Nucleus accumbens (tissue), 56 donors: ENCODE measurements at places on chromosomes 7 and 10.
A peak's percentile ranks its signal among the peaks of the same experiment; 100 is the strongest.

GRCh38 chr7:128869944-128870285, 7.3 kb downstream of the ATP6V1F start:
- no peak for DNase-seq

DNA sequence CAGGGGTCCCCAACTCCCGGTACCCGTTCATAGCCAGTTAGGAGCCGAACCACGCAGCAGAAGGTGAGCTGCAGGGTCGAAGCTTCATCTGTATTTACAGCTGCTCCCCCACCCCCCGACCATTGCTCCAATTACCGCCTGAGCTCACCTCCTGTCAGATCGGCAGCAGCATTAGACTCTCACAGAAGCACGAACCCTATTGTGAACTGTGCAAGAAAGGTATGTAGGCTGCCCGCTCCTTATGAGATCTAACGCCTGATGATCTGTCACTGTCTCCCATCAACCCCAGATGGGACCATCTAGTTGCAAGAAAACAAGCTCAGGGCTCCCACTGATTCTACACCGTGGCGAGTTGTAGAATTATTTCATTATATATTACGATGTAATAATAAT, 14.6 kb upstream of the AZGP1 start:
- no peak for DNase-seq

GRCh38 chr10:129914960-129915359, 49.1 kb downstream of the EBF3 start:
- DNase-seq = no peak

DNA sequence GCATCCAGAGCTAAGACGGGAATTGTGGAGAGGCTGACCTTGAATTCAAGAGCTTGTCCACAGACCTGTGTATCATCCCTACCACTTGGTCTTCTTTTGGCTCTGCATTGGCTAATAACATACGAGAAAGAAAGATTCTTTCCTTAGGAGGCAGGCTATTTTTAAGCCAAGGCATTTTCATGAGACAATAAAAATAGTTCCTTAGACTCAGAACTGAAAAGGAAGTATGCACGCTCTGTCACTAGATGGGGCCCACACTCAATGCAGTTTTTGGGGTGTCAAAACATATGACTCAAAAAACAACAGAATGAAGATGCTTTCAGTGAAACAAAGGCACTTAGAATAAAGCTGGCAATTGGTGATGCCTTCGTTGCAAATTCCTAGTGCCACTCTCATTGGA, 265.9 kb upstream of the DGKB start:
- DNase-seq = no peak

- peak; percentile 86 for DNase-seq
These were observed 842 bp upstream of the SKIDA1 start for GRCh38 chr10:21526188-21526859.

GRCh38 chr10:82497439-82497838, 622.4 kb downstream of the NRG3 start:
- DNase-seq = no peak

DNA sequence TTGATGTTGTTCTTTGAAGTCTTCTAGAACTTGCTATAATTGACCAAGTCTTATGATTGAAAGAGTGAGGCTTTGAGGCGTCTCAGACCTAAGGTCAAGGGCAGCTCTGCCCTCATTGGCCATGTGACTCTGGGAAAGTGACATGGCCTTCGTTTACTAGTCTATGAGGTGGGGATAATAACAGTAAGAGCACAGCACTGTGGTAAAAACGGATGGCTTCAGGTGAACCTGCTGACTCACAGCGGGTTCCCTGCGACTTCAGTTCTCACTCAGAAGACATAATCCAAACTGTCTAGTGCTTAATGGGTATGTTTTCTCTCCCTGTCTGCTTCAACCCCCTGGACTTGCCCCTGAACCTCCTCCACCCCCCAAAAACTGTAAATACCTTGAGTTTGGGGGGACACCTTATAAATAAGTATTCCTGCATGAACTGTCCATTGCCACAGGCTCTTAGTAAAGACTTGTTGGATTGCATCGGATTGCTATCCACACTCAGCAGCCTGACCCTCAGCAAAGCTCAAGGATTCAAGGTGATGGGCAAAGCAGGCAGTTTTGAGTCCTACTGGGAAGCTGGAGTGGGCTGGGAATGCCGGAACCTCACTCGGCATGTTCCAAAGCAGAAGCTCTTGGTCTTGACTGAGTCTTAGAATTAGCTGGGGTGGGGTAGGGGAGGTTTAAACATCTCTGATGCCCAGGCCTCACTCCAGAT, 304.6 kb downstream of the KLF6 start:
- DNase-seq = no peak
